WTC11 (cell line): ENCODE measurements at places on chromosomes 12 and 14. TPM values are rescaled to one million over a fixed set of nuclear protein-coding genes. Genes with fewer than 3 reads are reported as not detected.

The CAPZA3 gene
- total RNA-seq: not detected in 3 replicates

The NFATC4 gene
- 60.7 to 101 TPM (median 95.9 TPM) in 3 replicates for total RNA-seq

The METTL3 gene
- 87.2 to 93.2 TPM (median 89.5 TPM) in 3 replicates for total RNA-seq

The GPRC5D gene
- 0.33 TPM in 1 of 3 replicates, not detected in the others for total RNA-seq

The NDRG2 gene
- 28.5 to 32.2 TPM (median 30.1 TPM) in 3 replicates for total RNA-seq

The CLEC1B gene
- not detected in 3 replicates for total RNA-seq

DNA sequence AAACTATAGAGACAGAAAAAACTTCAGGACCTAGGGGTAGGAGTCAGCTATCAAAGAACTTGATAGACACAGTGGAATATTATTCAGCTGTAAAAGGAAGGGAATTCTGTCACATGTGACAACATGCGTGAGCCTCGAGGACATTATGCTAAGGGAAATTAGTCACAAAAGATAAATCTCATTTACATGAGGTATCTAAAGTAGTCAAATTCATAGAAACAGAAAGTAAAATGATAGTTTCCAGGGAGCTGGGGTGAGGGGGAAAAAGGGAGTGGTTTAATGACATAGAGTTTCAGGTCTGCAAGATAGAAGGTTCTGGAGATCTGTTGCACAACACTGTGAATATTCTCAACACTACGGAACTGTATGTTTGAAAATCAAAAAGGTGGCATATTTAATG lies 50.0 kb upstream of the PRIMA1 start:
- DNase-seq: no peak
- H3K27me3 ChIP-seq: no peaks in the 10 kb centered on the region; the same call in 1 of the 2 replicates
- peaks cover 12% of the 10 kb centered on the region for H3K4me1 ChIP-seq
- no peak overlapping the region for H3K27ac ChIP-seq

GRCh38 chr12:115451780-115452736 lies 768.1 kb upstream of the TBX3 start:
- peaks cover 50% of the 10 kb centered on the region for H3K4me1 ChIP-seq
- no peaks in the 10 kb centered on the region for H3K36me3 ChIP-seq
- peak overlapping the region; percentile 80 for H3K4me3 ChIP-seq
- no peak overlapping the region for H3K27ac ChIP-seq

DNA sequence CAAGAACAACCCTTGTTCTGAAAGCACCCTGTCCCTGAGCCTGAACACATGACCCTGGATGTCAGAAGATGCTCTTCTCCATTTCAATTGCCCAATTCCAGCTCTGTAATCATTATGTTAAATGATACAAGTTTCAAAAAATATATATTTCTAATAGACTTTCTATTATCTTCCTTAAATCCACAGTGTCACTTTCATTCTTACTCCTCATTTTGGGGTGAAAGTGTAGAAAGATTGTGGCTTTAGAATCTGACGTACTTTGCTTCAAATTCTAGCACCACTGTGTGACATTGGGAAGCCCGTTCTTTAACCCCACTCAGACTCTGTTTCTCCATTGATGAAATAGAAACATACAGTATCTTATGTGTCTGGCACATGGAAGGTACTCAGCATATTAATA lies 83.2 kb downstream of the ETV6 start:
- no peak overlapping the region for H3K4me3 ChIP-seq
- no peak for DNase-seq
- H3K36me3 ChIP-seq: no peaks in the 10 kb centered on the region
- H3K27ac ChIP-seq: peak overlapping the region; percentile 64; the same call in 1 of the 2 replicates

DNA sequence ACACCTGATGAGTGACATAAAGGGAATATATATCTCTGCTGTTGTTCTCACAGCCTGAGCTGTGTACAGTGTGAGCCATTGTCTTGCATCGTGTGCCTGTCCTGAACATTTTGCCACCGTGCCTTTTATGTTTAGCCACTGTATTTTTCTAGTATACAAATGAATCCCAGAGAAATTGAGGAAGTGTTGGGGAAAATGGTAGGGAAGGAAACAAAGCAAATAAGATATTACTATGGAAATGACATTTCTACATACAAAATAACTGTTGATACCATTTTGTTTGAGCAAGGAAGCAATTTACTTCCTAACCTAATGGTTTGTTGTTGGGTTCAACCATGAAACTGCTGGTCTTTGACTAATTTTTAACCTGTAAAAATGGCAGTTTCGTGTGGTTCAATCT lies 5.5 kb downstream of the PSMA6 start:
- peaks cover 23% of the 10 kb centered on the region for H3K4me1 ChIP-seq
- H3K27me3 ChIP-seq: no peaks in the 10 kb centered on the region
- H3K36me3 ChIP-seq: peaks cover 4% of the 10 kb centered on the region; the same call in 1 of the 2 replicates
- no peak for DNase-seq
- peak overlapping the region; percentile 82; the same call in 1 of the 2 replicates for H3K27ac ChIP-seq

GRCh38 chr12:125189015-125189414 lies 123.8 kb downstream of the AACS start:
- peak overlapping the region; percentile 87 for H3K27ac ChIP-seq
- H3K36me3 ChIP-seq: peaks cover 8% of the 10 kb centered on the region; the same call in 1 of the 2 replicates

DNA sequence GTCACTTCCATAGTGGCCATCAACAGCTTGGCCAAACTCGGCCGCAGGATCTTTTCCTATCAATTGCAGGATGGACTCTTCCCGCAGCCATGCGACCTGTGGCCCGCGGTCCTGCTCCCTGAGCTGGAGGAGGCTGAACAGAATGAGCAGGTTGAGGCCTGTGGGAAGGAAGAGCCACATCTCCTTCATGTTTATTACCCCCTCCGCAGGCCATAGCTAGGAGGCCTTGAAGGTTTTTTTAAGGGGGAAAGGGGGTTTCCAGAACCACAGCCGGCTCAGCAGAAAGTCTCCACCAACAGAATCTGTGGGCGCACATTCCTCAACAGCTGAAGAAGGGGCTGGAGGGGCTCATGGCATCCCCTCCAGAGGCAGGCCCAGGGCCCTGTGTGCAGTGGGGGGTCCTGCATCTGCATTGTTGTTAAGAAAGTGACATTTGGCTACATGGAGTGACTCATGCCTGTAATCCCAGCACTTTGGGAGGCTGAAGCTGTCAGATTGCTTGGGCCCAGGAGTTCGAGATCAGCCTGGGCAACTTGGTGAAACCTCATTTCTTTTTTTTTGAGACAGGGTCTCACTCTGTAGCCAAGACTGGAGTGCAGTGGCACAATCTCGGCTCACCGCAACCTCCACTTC lies 25.2 kb upstream of the PPP1R13B start:
- H3K36me3 ChIP-seq: no peaks in the 10 kb centered on the region
- H3K27ac ChIP-seq: no peak overlapping the region
- peak overlapping the region; percentile 62 for H3K4me3 ChIP-seq
- H3K27me3 ChIP-seq: no peaks in the 10 kb centered on the region

- H3K27me3 ChIP-seq: no peaks in the 10 kb centered on the region
- peak overlapping the region; percentile 59 for H3K4me3 ChIP-seq
- H3K27ac ChIP-seq: no peak overlapping the region
- DNase-seq: peak; percentile 69
- peaks cover 60% of the 10 kb centered on the region for H3K4me1 ChIP-seq
- peaks cover 19% of the 10 kb centered on the region for H3K36me3 ChIP-seq
Observed at GRCh38 chr12:8038659-8039114, 6.2 kb downstream of the FOXJ2 start.

DNA sequence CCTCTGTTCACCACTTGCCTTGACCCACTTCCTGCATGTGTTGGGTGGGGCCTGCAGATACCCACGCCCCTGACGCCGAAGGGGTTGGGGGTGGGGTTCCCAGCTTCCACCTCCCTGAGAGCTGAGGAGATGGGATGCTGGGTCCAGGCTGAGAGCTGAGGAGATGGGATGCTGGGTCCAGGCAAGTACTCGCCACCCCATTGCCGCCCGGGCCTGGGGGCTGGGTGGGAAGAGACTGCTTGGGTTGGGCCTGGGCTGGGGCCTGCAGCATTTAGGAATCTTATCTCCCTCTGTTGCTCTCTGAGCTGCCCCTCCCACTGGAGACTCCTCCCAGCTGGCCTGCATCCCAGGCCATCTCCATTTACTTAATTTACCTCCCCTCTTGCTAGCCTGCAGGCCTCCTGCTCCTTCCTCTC lies 17.4 kb downstream of the TEAD4 start:
- peaks cover 55% of the 10 kb centered on the region for H3K4me1 ChIP-seq
- H3K36me3 ChIP-seq: peaks cover 19% of the 10 kb centered on the region
- DNase-seq: peak; percentile 29
- H3K27ac ChIP-seq: peak overlapping the region; percentile 84

GRCh38 chr12:14771651-14772137 lies 31.6 kb downstream of the WBP11 start:
- DNase-seq: peak; percentile 23
- peaks cover 46% of the 10 kb centered on the region for H3K4me1 ChIP-seq
- H3K36me3 ChIP-seq: peaks cover 18% of the 10 kb centered on the region
- no peaks in the 10 kb centered on the region; the same call in 1 of the 2 replicates for H3K27me3 ChIP-seq
- H3K4me3 ChIP-seq: peak overlapping the region; percentile 99

DNA sequence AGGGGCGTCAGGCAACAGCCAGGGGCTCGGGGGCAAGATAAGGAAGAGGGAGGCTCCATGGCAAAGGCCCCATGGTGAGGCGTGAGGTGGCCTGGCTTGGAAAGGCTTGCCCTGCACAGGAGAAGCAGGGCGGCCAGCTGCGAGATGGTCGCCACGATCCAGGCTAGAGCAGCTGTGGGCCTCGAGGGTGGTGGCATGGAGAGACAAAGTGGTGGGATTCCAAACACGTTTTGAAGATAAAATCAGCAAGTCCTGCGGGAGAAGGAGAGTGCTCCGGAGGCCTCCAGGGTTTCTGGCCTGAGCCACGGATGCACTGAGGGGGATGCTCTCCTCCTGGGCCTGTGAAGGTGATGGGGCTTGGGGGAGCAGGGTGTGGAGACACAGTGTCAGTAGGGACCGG lies 20.5 kb upstream of the DLK1 start:
- H3K27me3 ChIP-seq: peaks cover 16% of the 10 kb centered on the region
- no peak for DNase-seq
- peaks cover 20% of the 10 kb centered on the region for H3K4me1 ChIP-seq

DNA sequence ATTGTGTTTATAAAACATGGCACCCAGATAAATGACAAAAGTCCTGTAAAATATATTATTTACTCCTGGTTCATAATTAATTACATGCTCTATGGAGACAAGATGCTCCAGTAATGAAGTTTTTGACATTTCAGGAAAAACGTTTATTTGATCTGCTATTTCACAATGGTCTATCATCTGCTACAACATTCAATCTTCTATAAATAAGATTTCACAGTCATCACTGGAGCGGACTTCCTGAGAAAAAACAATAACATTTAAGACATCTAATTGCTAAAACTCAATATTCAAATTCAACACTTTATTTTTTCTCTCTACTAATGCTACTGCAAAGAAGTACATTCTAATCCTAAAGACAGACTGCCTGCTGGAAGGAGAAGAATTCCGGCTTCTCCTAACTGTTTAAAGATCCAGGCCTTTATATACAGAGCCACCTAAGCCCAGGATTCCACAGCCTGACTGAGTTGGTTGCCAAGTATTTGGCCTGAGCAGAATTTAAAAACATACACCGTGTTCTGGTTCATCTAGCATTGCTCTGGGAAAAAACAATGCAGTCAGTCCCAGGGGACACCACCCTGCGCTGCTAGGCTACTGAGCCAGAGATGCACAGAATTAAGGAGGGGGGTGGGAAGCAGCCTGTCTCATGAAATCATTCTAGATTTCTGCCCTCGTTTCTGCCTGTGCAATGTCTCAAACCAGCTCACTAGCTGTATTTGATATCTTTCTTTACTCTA lies 58.0 kb downstream of the TMTC1 start:
- H3K4me3 ChIP-seq: no peak overlapping the region
- peaks cover 7% of the 10 kb centered on the region; the same call in 1 of the 2 replicates for H3K27me3 ChIP-seq
- H3K4me1 ChIP-seq: peaks cover 21% of the 10 kb centered on the region
- no peaks in the 10 kb centered on the region for H3K36me3 ChIP-seq

DNA sequence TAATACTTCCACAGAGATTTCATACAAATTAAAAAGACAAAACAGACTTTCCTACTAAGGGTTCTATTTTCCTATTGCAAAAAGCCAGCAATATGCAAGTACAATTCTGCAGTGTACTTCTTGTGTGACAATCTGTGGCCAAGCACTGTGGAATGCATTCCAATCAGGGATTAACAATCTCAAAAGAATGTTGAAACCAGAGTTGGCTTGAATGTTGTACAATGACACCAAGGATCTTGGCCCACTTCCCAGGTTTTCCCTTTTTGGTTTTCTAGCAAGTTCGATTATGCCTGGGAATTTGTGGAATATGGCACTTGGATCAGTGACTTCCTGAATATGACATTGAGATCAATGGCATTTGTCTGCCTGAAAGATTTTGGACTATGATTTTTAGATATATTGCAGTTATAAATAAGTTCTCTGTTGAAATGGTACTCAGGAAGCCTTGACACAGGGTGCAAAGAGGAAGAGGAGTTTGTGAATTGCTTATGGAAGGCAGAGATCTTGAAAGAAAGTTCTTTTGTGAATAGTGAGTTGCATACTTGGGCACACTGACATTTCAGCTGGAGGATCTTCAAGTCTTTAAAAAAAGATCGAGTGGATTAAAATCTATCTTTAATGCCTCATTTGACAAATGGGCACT lies 81.4 kb upstream of the FERMT2 start:
- no peak for DNase-seq
- no peak overlapping the region; the same call in 1 of the 2 replicates for H3K27ac ChIP-seq
- no peaks in the 10 kb centered on the region for H3K4me1 ChIP-seq
- H3K27me3 ChIP-seq: no peaks in the 10 kb centered on the region
- no peak overlapping the region for H3K4me3 ChIP-seq
